H9 (cell line): ENCODE measurements at places on chromosomes 5 and 9.

DNA sequence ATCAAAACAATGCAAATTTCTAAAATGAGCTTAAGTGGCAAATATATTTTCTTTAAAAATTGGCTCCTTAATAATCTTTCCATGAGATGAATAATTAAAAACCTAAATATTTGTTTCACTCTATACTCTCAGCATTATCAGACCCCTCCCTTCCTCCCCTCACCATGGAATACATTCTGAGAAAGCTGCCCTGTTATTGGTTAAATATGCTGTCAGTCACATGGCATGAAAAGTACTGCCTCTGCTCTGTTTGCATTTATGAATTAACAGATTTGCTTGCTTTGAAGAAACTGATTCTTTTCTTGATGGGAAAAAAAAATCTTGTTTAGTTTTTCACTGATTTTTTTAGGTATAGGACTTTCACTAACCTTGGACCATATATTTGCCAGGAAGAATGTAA is 17.0 kb upstream of the RPS23 start:
- DNase-seq, result no peak

- DNase-seq, result no peak
These were observed 106.0 kb downstream of the CD180 start for GRCh38 chr5:67090593-67090992.

GRCh38 chr9:35863583-35863982 is 6.6 kb downstream of the OR13J1 start:
- DNase-seq, result no peak

- no peak for DNase-seq
These were observed 182.8 kb upstream of the TARS1 start for GRCh38 chr5:33257807-33258429.

DNA sequence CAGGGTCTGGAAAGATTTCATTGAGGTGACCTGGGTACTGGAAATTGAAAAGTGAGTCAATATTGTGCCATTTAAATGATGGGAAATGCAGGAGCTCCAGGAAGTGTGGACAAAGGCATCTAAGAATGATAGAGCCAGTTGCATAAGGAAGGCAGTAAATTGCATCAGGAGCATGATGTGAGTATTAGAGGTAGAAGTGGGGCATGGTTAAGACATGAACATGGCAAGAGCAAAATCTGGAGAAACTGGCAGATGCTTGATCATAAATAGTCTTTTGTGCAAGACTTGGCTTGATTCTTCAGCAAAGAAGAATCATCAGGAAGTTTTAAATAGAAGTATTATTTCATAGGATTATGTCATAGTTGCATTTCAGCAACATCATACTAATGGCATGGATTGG is 157.4 kb upstream of the PUM3 start:
- DNase-seq, result no peak

DNA sequence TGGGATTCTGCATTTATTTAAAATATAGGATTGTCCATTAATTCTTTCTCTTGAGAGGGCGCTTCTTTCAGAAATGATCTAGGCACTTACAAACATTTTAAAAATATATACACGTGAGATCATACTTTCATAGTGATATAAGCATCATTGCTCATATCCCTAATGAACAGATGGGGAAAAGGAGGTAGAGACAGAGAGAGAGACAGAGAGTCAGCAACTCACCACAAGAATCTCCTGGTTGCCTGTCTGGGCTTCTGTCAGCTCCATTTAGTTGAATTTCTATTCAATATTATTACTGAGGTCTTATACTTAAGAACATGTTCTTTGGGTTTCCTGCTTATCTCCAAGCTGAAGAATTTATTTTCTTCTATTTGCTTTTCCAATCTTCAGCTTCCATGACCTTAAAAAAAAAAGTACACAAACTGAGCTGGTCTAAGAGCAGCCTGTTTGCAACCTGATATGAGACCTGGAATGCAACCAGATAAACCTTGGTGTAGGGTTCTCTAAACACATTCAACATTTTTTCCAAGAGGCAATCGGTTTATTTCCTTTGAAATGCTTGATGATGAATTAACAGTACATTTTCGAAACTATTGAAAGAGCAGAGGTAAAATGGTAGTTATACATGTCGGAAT is 51.6 kb upstream of the LIFR start:
- no peak for DNase-seq

- peak; percentile 87 for DNase-seq
These were observed 762 bp downstream of the CACNA1B start for GRCh38 chr9:137878146-137878941.
